ENCODE measurements at places on chromosomes 4 and X. TPM values are rescaled to one million over a fixed set of nuclear protein-coding genes. Genes with fewer than 3 reads are reported as not detected.

The PSMD10 gene
- 76.7 TPM for total RNA-seq

The HELT gene
- total RNA-seq = not detected

The FATE1 gene
- total RNA-seq = not detected

The CCDC110 gene
- 9.4 TPM for total RNA-seq

The CYTL1 gene
- total RNA-seq = 0.72 TPM

The GPR173 gene
- total RNA-seq = 5.5 TPM
